Activated CD4-positive, alpha-beta T cell treated with anti-CD3 and anti-CD28 coated beads, Interleukin-2, amount 10 ng/mL, durations not matched to agents 24 days and 14 days (primary cell): ENCODE measurements at places on chromosomes 1 and 21. TPM values are rescaled to one million over a fixed set of nuclear protein-coding genes. Genes with fewer than 3 reads are reported as not detected.

LMOD1 gene
- total RNA-seq, result not detected in 2 replicates

CORT gene
- total RNA-seq, result 0.40 and 0.52 TPM in 2 replicates

DNAI4 gene
- 0.26 and 2.7 TPM in 2 replicates for total RNA-seq

OR2AK2 gene
- total RNA-seq, result not detected in 2 replicates
